Activated gamma-delta T cell treated with anti-CD3 and anti-CD28 coated beads, Interleukin-2, amount 50 U/mL, for 16 hours (primary cell): ENCODE measurements at places on chromosomes 3 and 15.

DNA sequence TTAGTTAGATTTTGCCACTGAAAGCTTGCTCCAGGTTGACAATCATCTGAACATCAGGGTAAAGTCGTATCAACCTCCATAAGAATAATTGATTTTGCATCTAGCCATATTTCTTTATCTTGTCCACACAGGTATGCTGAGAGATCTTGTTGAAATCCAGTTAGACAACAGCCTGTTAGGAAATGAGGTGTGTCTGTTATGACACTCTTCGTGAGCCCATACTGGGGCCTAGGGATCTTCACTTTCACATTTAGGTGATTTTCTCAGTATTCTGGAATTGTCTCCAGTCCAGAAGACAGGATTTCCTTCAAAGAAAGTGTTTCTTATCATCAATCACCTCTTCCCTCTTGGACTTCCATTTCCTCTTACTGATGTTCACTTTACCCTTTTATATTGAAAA is 18.1 kb downstream of the DNAJB11 start:
- no peak for DNase-seq

DNA sequence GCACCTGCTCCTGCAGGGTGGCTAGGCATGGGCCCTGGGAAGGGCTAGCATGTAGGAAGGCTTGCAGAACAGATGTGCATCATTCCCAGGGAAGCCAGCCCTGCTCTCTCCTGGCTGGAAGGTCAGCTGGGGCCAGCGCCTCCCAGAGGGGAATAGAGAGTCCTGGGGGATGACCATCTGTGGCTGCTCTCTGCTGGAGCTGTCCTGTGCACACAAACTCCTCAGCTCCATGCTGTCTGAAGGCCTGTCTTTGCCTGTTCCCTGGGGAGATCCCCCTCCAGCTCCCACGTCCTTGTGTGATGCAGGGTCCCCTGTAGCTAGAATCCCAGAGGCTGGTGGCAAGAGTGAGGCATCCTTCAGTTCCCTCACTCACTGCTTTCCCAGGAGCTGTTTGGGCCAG is 19.3 kb downstream of the IL16 start:
- no peak for DNase-seq

- no peak for DNase-seq
These were observed 42.4 kb downstream of the MYL3 start for GRCh38 chr3:46820852-46821251.

GRCh38 chr3:175836617-175837016 is 977.5 kb downstream of the NAALADL2 start:
- DNase-seq = no peak

DNA sequence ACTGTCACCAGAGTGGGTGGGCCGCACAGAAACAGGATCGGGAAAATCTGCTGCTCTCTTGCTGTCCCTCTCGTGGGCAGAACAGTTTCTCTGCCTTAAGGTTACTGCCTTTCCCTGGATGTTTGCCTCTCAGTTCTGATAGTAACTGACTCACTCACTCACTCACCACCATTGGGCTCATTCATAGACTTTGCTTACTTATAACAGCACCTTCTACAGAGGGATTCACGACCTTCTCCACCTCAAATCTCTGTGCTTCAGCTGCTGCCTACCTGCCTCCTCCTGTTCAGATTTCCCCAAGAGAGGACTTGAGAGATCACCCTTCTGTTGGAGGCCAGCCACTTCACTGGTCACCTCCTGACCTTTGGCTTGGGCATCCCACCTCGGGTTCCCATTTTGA is 147.7 kb upstream of the ICE2 start:
- no peak for DNase-seq

- no peak for DNase-seq
These were observed 38.4 kb downstream of the PCOLCE2 start for GRCh38 chr3:142850395-142851023.

DNA sequence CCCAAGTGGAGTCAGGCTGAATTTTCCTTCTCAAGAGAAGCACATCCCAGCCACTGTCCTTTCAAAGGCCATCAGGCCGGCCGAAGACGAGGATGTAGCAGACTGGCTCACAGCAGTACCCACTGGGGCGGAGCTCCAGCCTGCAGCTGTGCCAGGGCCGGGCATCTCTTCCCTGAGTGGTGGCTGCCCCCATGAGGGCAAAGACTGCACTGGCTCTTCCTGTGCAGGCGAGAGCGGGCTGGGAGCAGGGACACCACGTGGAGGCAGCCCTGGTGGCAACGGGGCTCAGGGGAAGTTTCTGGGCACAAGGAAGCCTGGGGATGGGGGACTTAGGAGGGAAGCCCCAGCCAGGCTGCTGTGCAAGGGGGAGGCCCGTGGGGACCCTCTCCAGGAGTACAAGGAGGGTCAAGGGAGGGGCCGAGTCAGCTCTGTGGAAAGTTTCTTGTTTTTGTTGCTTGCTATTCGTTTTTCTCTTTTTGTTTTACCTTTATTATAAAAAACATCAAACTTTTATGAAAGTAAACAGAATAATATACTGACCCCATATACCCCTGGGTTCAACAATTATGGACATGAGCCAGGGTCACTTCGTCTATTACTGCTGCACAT is 66.1 kb downstream of the RPN1 start:
- DNase-seq = no peak

DNA sequence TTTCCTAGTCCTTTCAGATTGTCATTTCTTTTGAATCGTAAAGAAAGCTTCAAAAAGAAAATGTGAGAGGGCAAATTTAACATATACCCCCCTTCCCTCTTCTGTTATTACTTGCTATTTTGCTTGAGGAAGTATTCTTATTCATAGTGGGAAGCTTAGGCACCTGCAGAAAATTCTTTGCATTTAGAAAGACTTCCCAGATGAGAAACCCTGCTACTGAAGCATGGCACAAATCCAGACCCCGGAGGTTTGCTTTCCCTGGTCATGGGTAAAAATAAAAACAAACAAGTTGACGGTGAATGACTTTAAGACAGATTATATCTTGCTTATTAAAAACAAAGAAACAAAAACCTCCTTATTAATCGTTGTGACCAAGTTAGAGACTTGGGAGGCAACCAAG is 93.9 kb downstream of the IL5RA start:
- DNase-seq = no peak
